M059J (cell line): ENCODE measurements at places on chromosomes 2 and 18.
A peak's percentile ranks its signal among the peaks of the same experiment; 100 is the strongest.

DNA sequence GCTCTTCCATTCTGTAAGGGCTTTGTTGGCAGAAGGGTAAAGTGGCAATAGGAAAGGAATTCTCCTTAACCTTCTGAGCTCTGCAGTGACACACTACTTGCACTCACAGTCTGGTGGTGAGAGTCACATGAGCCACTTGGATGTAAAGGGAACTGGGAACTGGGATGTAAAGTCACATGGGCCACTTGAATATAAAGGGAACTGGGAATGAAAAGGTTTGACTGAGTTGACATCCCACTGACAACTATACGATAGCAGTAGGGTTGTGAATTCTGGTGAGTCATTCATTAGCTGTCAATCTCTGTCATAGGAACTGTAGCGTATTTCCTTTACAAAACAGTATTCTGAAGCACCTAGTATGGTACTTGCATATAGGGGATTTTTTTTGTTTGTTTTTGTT, 5.5 kb downstream of the RPE start:
- no peak for DNase-seq

DNA sequence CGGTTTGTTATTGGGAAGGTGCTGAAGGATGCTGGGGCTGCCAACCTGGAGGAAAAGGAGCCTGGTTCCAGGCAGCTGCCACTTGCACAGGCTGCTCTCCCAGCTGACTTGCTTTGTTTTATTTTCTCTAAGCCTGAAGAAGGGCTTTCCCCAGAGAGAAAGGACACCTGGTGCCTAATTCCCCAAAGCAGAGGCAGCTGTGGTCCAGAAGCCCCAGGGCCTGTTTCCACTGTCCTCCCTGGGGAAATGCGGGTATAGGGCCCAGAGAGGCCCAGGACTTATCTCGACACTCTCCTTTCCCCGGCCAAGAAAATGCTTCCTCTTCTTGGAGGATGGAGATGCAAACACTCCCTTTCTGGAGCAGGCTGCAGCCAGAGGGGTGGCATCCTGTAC, 30.1 kb downstream of the INO80C start:
- no peak for DNase-seq

DNA sequence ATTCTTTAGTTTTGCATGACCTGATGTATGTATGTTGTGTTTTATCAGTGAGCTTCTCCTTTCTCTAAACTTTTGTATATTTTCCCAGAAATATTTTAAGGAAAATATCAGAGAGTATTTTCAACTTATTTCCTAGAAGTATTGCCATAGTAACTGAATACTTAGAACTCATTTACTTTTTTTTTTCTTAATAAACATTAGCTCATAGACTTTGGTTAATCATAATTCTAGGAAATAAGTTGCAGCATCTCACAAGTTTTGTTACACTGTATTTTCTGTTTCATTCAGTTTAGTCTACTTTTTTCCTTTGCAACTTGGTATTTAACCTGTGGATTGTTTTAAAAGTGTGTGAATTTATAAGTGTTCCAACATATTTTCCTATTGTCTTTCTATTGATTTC, 27.5 kb downstream of the SMCHD1 start:
- DNase-seq, result no peak

GRCh38 chr2:167686691-167687090, 560.7 kb downstream of the STK39 start:
- DNase-seq, result no peak

DNA sequence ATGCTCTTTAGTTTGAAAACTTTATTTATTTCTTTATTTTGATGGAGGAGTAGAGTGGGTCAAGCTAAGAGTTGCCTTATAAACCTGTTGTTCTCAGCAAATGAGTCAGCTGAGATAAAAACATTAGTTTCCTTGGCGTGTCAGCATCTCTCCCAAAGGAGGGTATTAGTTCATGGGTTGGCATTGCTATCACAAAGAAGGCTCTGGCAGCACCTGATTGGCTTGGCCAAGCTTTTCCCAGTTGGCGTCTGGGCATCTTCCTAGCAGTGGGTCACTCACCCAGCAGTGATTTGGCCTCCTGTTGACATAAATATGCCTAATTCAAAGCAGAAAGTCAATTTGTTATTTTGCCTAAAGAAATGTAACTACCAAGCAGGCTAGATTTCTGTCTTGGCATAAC, 200.7 kb upstream of the TNP1 start:
- DNase-seq, result peak; percentile 7

- no peak for DNase-seq
Observed at GRCh38 chr2:201926067-201926466, 107.6 kb upstream of the FZD7 start.

DNA sequence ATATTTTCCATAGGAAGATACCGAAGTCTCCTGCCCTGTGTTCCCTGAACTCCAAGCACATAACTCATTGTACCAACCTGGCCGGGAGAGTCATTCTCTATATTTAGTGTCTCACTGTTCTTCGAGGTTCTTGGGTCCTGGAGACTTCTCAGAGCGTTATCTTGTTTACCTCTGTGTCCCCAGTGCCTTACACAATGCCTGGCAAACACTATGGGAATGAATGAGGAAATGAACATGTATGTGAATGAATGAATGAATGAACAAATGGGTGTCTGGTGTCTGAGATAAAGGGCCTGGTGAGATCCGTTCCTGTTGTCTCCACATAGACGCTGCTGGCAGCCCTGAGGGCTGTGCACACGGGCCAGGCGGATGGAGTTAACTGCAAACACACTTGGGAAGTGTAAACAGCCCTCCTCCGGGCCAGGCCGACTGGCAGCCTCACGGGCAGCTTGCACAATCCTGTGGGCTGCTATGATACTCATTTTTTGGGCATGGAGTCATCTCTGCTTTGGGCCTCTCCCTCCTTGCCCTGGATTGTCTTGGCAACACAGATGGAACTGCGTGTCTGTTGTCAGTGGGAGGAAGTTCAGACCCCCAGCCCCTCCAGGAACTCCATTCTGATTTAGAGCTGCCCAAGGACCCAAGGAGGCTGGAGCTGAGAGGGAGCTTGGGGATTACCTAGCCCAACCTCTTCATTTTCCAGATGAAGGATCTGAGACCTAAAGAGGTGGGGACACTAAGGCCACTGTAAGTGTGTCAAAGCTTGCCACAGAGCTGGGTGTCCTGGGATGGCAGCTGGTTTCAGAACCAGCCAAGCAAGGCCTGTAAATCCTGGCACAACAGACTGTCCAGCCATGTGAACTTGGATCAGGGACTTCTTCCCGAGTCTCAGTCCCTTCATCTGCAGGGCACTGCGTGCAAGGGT, 124.4 kb downstream of the INHBB start:
- peak; percentile 92 for DNase-seq

GRCh38 chr2:96093528-96093927, 22.8 kb downstream of the ADRA2B start:
- DNase-seq, result no peak

GRCh38 chr2:70396612-70397011, 94.7 kb upstream of the FAM136A start:
- no peak for DNase-seq

DNA sequence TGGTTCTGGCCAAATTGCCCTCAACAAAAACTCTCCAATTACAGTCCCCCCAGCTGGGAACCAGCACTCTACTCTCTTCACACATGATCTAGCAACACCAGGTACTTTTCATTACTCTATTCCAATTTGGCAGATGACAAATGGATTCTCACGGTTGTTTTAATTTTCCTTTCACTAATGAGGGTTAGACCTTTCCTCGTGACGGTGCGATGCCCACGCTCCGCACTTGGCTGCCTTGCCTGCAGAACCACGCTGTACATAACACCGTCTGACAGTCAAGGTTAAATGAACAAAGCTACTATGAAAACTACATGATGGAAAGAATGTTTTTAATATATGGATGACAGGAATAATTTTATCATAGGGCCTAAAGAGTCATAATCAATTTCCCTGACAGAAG, 141.5 kb downstream of the FBXO15 start:
- DNase-seq, result no peak

DNA sequence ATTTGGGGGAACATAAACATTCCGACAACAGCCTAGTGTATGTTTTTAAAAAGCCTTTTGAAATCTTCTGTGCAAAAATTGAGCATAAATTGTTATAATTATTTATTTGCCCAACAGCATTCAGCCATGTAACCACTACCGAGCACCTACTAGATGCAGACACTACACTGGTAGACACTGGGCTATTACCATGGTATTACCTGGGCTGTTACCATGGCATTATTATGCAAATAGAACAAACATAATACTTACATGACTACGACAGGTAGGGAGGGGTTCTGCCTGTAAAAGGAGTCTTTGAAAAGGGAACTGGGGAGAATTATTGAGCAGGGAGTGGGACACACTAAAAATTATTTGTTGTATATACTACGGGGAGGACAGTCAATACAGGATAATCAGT, 116.4 kb downstream of the MREG start:
- DNase-seq, result no peak

GRCh38 chr2:108215794-108216211, 24.0 kb upstream of the SULT1C3 start:
- DNase-seq, result peak; percentile 65

DNA sequence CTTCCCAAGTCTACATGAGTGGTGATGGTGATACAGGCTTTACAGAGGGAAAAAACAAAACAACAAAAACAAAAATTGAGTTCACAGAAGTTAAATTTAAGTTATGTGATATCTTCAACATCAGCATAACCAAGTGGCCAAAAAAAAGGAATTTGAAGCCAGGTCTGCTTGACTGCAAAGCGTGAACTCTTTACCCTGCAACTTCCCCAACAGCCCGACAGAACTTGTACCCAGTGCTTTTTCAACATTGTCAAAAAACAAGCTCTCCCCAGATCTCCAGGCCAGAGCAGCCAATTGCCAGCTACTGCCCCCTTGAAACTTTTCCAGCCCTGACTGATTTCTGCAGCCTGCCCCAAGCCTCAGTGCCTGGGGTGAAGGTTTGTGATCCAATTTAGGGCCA, 76.7 kb downstream of the RNF144A start:
- no peak for DNase-seq

DNA sequence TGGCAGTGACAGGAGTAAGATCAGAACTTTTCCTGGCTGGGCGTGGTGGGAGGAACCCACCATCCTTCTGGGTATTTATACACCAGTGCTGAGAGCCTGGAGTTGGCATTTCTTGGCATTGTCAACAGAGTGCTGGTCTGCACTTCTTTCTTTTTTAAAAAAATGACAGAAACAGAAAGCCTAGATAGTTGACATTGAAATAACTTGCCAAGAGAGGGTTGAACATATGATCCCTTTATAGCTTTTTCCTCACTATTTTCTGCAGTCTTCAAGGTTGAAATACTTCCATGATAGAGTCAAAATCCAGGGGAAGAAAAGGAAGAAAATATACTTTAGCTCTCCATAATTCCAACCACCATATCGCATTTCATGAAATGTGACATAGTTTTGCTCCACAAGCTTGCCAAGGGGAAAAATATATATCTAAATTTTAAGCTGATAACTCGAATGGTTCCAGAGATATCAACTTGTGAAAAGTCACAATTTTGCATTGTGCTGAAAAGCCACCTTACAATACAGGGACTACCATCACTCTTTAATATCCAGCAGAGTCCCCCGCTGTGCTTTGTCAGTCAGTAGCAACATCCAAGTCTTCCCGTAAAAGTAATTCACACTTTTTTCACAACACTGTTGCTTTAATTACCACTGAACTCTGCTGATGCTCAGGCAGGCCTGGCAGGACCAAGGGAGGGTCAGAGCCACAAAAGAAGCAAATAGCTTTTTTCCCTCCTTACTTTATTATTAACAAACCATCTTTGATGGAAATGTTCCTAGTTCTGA, 764.9 kb upstream of the FANCL start:
- no peak for DNase-seq

- DNase-seq, result peak; percentile 72
Observed at GRCh38 chr2:203718087-203718486, 11.6 kb downstream of the CD28 start.

- no peak for DNase-seq
Observed at GRCh38 chr2:118106926-118107325, 18.7 kb downstream of the INSIG2 start.

GRCh38 chr2:26346454-26347053, at the start of gene ADGRF3:
Gene ADGRF3 (minus strand): TSS chr2:26346789. CDS start chr2:26346234, 555 bp downstream.
- peak; percentile 71 for DNase-seq

GRCh38 chr2:113848758-113849415, 41.0 kb upstream of the ACTR3 start:
- peak; percentile 63 for DNase-seq

GRCh38 chr2:42602876-42603219, 34.4 kb downstream of the MTA3 start:
- DNase-seq, result no peak

DNA sequence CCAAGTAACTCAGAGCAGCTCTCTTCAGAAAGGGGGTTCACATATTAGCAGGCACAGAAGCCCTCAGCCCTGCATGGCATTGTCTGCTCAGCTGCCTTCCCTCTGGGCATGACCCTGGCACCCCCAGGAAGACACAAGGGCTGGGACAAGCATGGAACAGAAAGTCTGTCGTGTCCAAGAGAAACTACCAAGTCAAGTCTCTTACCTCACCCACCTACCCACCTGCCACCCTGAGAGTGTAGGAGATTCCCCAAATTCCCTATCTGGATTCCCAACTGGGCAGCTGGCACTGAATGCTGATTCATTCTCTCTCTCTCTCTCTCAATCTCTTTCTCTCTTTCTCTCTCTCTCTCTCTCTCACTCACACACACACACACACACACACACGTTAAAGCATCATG, 21.6 kb downstream of the SMAD7 start:
- DNase-seq, result no peak

GRCh38 chr2:238077292-238077691, 16.5 kb downstream of the SCLY start:
- no peak for DNase-seq

DNA sequence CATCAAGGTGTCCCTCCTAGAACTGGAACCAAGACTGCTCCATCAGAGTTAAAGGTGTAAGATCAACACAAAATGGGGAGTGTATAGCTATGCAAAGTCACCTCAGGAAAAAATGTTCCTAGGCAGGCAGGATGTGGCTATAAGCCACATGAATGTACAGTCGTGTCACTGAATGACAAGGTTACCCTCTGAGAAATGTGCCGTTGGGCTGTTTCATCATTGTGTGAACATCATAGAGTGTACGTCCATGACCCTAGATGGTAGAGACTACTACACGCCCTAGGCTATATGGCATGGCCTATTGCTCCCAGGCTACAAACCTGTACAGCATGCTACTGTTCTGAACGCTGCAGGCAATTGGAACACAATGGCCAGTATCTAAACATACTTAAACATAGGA, 24.5 kb downstream of the TYMS start:
- peak; percentile 28 for DNase-seq

DNA sequence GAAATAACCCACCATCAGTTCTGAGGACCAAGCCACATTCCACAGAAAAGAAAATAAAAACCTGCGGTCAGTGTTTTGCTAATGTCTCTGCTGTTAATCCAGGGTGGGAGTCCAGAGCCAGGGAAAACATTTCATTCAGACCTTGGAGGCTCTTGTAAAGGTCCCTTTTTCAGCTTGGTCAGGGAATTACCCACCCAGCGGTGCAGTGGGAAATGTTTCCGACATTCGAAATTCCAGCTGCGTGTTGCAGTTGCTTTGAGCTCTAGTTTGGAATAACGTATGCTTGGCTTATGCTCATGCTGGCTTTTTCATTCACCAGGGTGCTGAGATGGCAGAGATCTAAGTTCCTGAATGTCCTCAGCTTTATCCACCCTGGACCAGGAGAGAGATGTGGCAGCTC, 219.1 kb downstream of the TRIB2 start:
- DNase-seq, result no peak
